ENCODE measurements at places on chromosomes 12 and 14. TPM values are rescaled to one million over a fixed set of nuclear protein-coding genes. Genes with fewer than 3 reads are reported as not detected.

The AMN gene
- 3.2 TPM for total RNA-seq

- DNase-seq: no peak
These were observed 39.2 kb downstream of the LTBP2 start for GRCh38 chr14:74572726-74573301.

The PIANP gene
- total RNA-seq: 2.6 TPM

GRCh38 chr14:72615451-72616121 lies 278.3 kb downstream of the DPF3 start:
- DNase-seq: no peak

The RNASE7 gene
- 0.94 TPM for total RNA-seq

- no peak for DNase-seq
These were observed 40.5 kb upstream of the C14orf132 start for GRCh38 chr14:95998656-95999055.

- DNase-seq: no peak
These were observed 102.1 kb downstream of the ARID2 start for GRCh38 chr12:45831590-45831989.

DNA sequence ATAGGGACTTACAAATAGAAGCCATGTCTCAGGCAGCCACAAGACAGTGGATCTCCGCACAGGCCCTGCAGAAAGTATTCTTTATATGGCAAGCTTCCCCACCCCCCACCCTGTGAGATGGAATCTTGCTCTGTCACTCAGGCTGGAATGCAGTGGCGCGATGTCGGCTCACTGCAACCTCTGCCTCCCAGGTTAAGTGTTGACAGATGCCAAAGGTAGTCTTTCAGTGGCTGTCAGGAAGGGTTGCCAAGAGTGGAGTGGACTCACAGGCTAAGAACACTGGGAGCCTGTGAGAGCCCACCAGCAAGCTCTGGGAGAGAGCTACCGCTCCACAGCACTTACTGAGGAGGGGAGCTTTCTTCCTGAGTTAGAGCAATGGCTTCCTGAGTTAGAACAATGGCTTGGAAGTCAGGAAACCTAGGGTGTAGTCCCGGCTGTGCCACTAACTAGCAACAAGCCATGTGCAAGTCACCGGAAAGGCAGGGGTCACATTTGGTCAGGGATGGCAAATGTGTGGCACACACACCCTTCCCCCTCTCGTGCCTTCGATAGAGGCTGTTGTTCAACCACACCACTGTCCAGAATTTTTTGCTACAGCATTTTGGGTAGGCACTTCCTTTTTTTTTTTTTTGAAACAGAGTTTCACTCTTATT lies 2.6 kb downstream of the RNASE1 start:
- no peak for DNase-seq

The GALNT16 gene
- total RNA-seq: 1.6 TPM

The PAX9 gene
- 2.1 TPM for total RNA-seq

DNA sequence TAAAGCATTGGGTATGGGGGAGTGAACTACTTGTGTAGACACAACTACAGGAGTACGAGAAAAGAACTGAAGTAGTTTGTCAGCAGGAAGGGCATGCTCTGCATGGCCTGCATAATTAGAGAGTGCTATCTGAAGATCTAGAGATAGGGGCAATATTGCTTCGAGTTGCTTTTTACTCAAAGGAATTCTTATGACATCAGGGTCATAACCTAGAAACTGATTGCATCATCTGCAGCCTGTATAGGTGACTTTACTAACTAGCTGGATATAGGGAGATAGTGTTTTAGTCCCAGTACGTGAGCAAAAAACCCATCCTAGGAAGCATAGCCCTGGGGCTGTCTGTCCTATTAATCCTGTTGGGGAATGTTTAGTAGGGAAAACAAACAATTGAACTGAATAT lies 39.8 kb downstream of the TMTC3 start:
- no peak for DNase-seq

GRCh38 chr14:28407996-28408395 lies 358.6 kb upstream of the FOXG1 start:
- no peak for DNase-seq

- no peak for DNase-seq
These were observed 2.8 kb downstream of the SLC25A47 start for GRCh38 chr14:100325958-100326357.

GRCh38 chr14:33851366-33851765 lies 99.5 kb downstream of the EGLN3 start:
- no peak for DNase-seq

DNA sequence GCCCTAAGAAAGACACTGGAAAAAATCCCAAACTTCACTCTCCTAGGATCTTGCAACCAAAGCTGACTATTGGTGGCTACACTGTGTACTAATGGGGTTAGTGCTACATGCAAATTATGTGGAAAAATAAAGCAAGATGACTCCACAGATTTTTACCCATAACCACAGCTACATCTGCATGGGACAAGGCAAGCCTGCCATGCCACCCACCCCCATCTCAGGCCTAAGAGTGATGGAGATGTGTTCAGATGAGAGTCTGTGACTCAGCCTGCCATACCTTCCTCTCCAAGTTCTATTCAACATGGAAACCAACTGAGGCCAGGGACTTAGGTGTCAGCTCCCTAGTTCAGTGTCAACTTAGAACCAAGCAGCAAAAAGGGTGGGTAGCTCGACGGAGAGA lies 206.2 kb downstream of the PELI2 start:
- DNase-seq: no peak

GRCh38 chr12:51190820-51191219 lies 17.9 kb upstream of the TFCP2 start:
- no peak for DNase-seq

The SYT10 gene
- 0.16 TPM for total RNA-seq

- DNase-seq: no peak
These were observed 65.9 kb downstream of the DDX51 start for GRCh38 chr12:132078190-132078589.

GRCh38 chr12:120216742-120217605 lies 16.1 kb upstream of the RPLP0 start:
- no peak for DNase-seq

DNA sequence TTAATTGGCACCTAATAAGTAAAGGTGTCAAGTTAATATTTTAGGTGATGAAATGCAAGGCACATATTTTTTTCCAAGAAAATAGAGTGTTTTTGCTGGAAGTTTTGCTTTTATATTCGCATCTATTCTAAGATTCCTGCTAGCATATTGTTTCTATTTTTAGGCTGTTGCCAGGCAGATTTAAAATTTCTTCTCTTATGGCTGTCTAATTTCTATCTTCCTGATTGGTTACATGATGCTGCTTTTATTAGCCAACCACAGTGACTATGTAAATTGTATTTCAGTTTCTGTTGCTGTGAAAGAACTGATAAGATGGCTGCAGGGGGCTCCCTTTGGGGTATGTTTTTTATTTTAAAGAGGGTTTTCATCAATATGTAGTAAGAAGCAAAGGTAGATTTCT lies 42.7 kb downstream of the ATF7IP start:
- DNase-seq: no peak

DNA sequence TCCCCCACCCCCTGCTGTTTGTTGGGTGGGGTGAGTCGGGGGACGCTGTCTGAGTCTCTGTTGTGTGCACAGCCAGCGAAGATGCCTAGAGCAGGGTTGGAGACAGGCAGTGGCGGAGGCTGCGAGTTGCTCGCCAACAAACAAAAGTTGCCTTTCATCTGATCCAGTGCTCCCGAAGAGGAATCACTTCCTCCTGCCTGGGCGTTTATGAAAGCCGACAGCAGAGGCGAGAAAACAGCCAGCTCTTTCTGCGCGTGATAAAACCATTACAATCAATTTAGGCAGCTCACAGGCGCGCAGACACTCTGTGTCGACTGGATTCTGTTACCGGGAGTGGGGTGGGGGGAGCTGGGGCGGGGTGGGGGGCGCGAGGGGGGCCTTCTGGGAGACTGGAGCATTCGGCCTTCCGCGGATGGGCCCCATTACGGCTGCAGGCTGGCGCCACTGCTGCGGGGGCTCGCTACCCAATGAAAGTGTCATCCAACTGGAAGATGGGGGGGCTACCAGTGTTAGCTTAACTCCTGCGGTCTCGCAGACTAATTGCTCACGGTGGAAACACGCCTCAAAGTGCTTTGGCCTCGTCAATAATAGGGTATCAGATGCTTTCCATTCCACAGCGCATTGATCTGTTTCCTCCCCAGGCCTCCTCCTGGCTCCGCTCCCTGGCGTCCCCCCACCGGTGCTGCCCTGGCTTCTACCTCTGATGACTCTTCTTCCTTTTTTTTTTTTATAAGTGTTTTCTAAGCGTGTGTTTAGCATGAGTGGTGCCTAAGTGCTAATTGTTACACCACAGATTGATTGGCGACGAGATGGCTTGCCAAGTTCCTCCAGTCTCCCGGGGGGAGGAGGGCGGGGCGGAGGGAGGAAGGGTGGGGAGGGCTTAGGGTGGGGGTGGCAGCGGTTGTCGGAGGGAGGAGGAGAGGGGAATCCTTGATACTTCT lies 678.4 kb downstream of the MED13L start:
- DNase-seq: no peak

- no peak for DNase-seq
These were observed 285.9 kb downstream of the MDGA2 start for GRCh38 chr14:47389535-47389934.

- no peak for DNase-seq
These were observed 1010.3 kb downstream of the LRFN5 start for GRCh38 chr14:42617005-42617404.

Data from ureter (tissue), 1 donor.